ENCODE measurements at places on chromosomes 6 and 20. TPM values are rescaled to one million over a fixed set of nuclear protein-coding genes. Genes with fewer than 3 reads are reported as not detected.
A peak's percentile ranks its signal among the peaks of the same experiment; 100 is the strongest.

Gene CCDC170
- 0.27 TPM for polyA plus RNA-seq

Gene FUT9
- not detected for polyA plus RNA-seq

Gene OOEP
- not detected for polyA plus RNA-seq

Gene WFDC5
- not detected for polyA plus RNA-seq

Gene NR2E1
- polyA plus RNA-seq = not detected

DNA sequence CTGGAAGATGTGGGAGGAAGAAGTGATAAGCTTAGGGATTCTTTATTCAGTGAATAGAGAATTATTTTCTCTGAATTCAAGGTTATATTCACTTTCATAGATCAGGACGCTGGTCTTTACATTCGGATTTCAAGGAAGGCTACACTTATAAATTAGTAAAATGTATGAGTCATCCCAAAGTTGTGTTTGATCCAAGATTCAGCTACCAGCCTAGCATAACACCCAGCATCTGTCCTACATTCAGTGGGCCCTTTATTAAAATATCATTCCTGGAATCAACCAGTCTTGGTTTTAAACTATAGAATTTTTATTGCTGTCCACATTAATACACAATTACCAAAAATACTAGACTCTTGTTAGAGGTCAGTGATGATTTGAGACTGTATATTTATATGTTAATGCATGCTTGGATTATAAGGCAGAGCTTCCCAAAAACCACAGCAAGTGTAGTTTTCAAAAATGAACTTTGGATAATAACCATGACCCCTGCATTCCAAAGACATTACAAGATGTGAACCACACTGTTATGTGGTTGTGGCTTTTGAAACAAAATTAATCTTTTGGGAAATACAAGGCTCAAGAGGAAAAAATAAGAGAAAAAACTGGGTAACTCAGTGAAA is 210.7 kb upstream of the CNR1 start:
- no peak overlapping the region for H3K4me3 ChIP-seq
- H3K4me1 ChIP-seq = peaks cover 38% of the 10 kb centered on the region
- no peaks in the 10 kb centered on the region for H3K27me3 ChIP-seq
- peak; percentile 84 for DNase-seq

- no peaks in the 10 kb centered on the region for H3K4me1 ChIP-seq
- H3K27me3 ChIP-seq = peaks cover 3% of the 10 kb centered on the region
- DNase-seq = no peak
- H3K36me3 ChIP-seq = no peaks in the 10 kb centered on the region
- H3K27ac ChIP-seq = no peak overlapping the region
Observed at GRCh38 chr6:107806691-107807090, 17.4 kb downstream of the SCML4 start.

DNA sequence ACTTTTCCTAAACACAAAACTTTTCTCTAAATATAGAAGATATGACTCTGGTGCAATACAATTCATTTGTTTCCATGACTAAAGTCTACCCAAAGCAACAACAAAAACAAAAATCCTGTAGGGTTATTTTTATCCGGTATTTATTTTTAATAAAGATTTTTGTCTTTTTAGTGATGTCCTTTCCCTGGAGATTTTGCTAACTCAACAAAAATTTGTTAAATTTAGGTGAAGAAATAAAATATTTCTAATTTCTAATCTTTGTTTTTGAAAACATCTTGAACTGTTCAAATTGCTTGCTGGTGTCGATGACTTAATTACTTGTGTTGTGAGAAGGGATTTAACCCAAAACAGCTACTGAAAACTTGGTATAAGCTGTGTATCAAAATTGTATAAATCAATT is 741.8 kb downstream of the HDGFL1 start:
- H3K27me3 ChIP-seq = no peaks in the 10 kb centered on the region
- H3K36me3 ChIP-seq = no peaks in the 10 kb centered on the region
- no peak for DNase-seq
- no peaks in the 10 kb centered on the region for H3K4me1 ChIP-seq
- no peak overlapping the region for H3K27ac ChIP-seq

All from GM23248 (cell line).